Right forelimb (tissue), 1 donor: ENCODE measurements at places on chromosomes 12 and 14.

DNA sequence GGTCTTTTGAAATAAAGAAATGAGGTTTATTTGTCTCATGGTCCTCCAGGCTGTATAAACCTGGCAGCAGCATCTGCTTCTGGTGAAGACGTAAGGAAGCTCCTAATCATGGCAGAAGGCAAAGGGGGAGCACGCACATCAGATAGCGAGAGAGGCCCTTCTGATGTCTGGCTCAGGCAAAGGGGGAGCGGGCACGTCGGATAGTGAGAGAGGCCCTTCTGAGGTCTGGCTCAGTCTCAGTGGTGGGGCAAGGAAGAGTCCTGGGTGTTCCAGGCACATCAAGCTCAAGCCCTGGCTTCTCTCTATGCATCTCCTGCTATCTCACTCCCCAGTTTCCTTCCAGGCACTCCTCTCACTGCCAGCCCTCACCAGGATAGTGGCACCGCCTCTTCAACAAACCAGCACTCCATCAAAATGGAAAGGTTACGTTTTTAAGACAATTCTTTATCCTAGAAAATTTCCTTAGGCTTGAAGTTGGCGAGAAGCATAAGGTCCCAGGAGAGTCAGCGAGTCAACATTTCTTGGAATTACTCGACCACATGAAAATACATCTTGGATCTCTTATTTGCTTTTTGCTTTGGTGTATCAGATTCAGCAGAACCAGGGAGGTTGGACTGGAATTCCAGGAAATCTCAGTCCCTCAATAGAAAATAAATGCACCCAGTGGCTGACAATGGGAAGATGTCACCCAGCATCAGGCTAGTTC, 189.6 kb upstream of the TMEM132C start:
- no peak for DNase-seq

GRCh38 chr12:124210991-124211577, 83.8 kb upstream of the RFLNA start:
- no peak for DNase-seq

DNA sequence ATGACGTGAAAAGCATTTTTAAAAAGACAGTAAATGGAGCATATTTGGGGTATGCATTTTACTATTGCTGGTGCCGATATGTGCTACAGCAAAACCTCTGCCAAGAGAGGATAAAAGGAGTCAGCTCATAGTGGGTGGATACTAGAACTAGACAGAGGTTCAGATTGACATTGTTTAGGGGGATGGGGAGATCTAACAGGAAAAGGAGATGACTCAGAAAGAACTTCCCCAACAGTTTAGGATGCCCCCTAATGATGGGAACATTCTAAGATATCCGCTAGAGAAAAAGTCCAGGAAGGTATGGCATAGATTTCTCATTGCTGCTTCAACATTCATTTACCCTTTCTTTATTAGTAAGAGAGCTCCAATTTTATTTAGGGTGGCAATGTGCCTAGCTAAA, 110.5 kb upstream of the CLEC14A start:
- DNase-seq: no peak

DNA sequence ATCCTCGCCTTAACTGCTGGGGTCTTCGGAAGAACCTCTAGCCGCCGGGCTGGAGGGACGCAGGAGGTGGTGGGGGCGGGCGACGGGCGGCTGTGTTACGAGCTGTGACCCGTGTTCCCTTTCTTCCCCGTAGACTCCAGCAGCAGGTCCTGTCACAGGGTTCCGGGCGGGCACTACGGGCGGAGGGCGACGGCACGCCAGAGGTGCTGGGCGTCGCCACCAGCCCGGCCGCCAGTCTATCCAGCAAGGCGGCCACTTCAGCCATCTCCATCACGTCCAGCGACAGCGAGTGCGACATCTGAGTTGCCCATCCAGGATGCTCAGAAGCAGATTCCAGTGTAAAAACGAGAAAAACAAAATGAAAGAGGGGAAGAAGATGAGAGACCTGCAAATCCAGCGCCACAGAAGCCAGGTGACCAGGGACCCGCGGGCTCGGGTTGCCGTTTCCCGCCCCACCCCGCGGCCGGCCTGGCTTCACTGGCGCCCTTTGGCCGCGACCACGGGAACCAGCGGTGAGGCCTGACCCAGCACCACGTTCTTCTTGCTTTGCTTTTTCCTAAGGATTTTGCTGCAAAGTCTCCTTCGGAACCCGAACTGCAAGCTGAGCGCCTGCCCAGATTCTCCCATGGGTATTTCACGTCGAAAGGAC, 2.1 kb downstream of the SIX6 start:
- DNase-seq: no peak

DNA sequence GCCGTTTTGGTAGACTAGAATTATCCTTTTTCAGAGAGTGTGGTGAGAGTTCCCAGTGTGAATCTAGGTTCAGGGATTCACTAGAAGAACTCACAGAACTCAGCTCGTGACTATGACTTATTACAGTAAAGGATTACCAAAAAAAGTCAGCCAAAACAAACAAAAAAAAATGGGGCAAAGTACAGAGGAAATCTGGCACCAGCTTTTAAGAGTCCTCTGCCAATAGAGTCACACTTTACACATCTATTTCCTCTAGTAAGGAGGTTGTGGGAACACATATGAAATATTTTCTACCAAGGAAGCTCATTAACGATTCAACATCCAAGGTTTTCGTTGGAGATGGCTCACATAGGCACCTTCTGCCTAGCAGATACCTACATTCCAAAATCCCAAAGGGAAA, 28.2 kb downstream of the TSPAN19 start:
- DNase-seq: no peak

DNA sequence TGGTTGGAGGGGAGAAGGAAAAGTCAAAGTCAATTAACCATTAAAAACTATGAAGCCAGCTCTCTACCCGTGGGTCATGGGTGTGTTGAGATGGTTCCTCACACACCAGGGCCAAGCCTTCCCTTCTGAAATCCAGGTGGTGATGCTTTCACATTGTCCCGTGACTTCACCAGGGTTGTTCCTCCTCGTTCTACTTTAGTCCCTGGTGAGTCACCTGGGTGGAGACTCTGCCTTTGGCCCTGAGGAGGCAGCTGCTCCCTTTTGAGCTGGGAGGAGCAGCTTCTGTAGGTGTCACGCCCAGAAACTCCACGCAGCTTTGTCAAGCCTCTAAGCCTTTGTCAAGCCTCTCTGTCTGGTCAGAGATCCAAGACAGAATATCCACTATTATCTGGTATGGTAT, 348.3 kb downstream of the BMP4 start:
- DNase-seq: no peak

- no peak for DNase-seq
Measured at GRCh38 chr12:2544230-2544629, 250.5 kb upstream of the FKBP4 start.

- no peak for DNase-seq
Measured at GRCh38 chr14:39025810-39026627, 77.0 kb downstream of the SEC23A start.

- DNase-seq: no peak
Measured at GRCh38 chr12:6185961-6186827, 14.0 kb upstream of the CD9 start.

DNA sequence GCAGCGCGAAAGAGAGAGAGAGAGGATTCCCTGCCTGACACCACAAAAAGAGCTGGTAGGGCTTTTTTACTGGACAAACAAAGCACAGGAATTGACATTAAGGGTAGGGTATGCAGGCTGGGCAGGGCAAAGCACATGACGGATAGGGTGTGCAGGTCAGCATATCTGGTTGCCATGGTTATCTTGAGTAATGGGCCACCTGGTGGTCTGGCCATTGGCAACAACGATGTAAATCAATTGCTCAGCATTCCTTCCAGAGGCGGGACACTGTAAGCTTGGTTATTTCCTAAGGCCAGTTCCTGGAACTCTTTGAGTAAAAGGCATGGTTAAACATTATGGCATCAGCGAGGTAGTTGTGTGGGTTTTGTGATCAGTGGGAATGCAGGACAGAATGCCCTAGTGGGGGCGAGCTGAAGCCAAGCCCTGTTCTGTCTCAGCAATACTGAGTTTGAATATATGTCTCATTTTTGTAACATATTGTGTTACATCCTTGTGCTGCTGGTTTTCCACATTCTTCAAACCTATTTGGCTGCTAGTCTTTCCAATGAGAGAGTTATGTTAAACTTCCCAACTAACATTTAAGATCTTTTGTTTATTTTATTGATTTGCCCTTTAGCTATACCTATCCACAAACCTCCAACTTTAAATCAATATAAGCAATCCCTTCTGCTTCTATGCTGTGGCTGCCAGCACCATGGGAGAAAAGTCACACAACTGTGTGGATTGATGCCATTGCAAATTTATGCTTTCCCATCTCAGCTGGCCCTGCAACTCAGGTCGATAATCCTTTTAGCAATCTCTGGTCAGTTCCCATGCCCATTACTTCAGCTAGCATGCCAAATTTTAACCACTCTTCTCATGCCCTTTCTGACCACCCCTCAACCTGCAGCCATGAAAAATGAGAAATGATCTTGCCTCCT, 396.7 kb upstream of the PDE3A start:
- DNase-seq: no peak

- no peak for DNase-seq
Measured at GRCh38 chr12:66964629-66965028, 285.8 kb upstream of the GRIP1 start.

GRCh38 chr12:111503116-111503515, 96.0 kb downstream of the ATXN2 start:
- no peak for DNase-seq

GRCh38 chr14:24639905-24640304, 5.9 kb upstream of the GZMB start:
- DNase-seq: no peak

- DNase-seq: no peak
Measured at GRCh38 chr12:29559198-29559597, 61.7 kb upstream of the OVCH1 start.

DNA sequence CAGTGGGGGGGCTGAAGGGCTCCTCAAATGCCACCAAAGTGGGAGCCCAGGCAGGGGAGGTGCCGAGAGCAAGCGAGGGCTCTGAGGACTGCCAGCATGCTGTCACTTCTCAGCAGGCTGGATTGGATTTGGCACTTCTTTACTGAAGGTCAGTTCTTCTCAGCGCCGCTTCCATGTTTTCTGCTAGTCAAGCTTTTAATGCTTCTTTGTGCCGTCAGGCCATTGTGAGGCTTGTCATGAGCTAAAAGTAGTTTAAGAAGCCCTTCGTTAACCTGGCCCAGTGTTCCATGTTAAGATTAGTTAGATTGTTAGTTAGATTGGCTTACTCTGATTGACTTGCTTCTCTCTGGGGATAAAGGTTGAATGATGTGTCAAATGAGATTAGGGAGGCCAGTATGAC, 13.4 kb downstream of the GABARAPL1 start:
- DNase-seq: no peak

DNA sequence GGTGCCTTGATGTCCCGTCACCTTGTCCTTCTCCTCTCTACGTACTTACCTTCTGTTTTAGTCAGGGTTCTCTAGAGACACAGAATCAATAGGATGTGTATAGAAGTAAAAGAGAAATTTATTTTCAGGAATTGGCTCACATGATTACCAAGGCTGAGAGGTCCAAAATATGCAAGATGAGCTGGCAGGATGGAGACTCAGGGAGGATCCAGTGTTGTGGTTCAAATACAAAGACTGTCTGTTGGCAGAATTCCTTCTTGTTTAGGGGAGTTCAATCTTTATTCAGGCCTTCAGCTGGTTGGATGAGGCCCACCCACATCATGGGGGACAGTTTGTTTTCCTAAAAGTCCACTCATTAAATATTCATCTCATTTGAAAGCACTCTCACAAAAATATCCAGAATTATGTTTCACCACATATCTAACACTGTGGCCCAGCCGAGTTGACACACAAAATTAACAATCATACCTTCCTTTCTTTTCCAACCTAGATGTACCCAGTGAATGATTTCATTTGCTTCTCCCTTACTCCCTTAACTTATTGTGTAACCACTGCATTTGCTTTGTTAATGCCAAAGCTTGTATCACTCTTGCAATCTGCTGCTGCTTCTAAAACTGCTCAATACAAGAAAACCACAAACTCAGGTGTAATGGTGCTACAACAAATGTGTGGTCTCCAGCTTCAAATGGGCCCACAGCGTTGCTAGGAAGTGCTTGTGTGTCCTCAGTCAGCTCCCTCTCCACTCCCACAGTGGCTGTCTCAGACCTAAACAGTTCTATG, 195.4 kb upstream of the ARHGAP5 start:
- no peak for DNase-seq

- no peak for DNase-seq
Measured at GRCh38 chr14:101398011-101398410, 163.3 kb upstream of the DIO3 start.

DNA sequence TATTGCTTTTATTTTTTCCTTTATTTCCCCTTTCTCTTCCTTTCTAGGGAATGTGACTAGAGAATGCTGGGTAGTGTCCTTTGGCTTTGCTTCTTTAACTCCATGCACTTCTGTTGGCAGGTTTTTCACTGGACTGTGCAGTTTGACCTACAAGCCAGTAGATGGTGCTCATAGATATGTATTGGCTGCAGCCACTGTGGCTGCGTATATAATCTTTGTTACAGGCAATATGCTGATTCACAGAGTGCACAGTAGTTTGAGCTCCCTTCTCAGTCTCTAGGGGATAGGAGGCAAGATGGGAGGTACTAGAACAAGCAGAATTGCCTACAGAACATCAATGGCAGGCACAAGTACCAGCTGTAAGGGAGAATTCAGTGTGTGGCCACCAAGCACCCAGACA, 503.5 kb downstream of the LRFN5 start:
- DNase-seq: no peak

GRCh38 chr12:94795520-94795919, 145.2 kb upstream of the TMCC3 start:
- DNase-seq: no peak

DNA sequence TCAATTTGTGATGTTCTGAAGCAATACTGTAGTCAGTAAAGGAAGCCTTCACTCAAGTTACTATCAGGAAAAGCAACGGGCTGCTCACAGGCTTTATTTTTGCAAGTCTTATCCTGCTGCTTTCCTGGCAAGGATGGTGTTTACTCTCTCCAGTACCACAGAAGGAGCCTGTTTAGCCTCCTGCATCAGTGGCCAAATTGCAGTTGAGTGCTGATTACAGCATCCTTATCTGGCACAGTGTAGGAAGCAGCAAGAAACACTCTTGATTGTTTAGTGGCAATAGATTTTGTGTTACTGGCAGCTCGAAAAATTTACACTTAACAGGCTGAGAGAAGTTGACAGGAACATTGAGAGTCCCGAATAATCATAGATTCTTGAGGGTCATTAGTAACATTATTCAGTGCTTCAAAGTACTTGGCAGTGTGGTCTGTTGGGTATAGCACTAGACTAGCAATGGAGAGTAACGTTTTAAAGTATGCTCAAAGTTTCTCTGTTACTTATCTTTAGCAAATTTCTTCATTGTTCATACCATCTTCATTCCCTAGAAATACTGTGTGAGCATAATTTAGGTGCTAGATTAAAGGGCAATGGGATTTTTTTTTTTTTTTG, 11.7 kb downstream of the TULP3 start:
- no peak for DNase-seq

DNA sequence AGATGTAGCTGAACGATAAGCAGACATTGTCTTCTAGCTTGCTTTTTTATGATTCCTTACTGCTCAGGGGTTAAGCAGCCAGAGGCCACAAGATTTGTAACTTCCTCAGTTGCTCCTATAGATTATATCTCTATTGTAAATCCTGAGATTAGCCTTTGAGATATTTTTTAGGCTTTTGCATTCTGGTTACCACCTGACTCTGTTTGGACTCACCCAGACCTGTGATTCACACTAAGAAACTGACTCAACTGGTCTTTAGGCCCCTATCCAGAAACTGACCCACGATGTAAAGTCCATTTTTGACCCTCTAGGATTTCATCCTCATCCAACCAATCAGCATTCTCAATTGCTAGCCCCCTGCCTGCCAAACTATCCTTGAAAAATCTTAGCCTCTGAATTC, 194.4 kb downstream of the RASSF9 start:
- DNase-seq: no peak
